Sigmoid colon (tissue), 7 donors: ENCODE measurements at places on chromosomes 5 and 9. TPM values are rescaled to one million over a fixed set of nuclear protein-coding genes. Genes with fewer than 3 reads are reported as not detected.

GRCh38 chr5:179410291-179411160, 65.3 kb upstream of the ADAMTS2 start:
- no peak for DNase-seq

Gene ADGRV1
- polyA plus RNA-seq = 0.60 TPM

Gene AJM1
- 6.7 TPM for polyA plus RNA-seq

- DNase-seq = no peak
Observed at GRCh38 chr5:45609661-45610060, 86.5 kb downstream of the HCN1 start.

- no peak for DNase-seq
Observed at GRCh38 chr9:130362691-130363090, 82.1 kb upstream of the ASS1 start.

DNA sequence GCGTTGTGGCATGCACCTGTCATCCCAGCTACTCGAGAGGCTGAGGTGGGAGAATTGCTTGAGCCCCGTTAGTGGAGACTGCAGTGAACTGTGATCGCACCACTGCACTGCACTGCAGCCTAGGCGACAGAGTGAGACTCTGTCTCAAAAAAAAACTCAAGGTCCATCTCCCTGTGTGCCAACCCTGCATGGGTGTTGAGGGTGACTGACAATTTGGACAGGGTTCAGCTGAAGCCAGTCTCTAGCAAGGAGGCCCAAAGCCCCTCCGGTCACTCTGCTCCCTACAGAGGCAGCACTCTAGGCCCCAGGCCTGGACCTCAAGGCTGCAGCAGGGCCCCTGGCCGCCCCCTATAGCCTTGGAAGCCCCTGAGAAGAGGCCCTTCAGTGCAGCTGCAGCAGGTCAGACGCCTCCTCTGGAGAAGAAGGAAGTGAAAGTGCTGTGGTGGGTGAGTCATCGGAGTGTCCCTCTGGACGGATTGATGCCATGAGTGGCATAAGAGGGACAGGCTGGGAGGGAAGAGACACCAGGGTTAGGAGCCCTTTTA, 39.2 kb upstream of the NEK6 start:
- peak; percentile 74 for DNase-seq

Gene SNCAIP
- polyA plus RNA-seq = 1.2 TPM

GRCh38 chr9:69806627-69807026, 14.0 kb upstream of the CFAP95 start:
- DNase-seq = no peak

Gene OR13C9
- not detected for polyA plus RNA-seq

GRCh38 chr5:91315701-91316100, 67.4 kb downstream of the ARRDC3 start:
- no peak for DNase-seq

Gene SMIM33
- 4.7 TPM for polyA plus RNA-seq

GRCh38 chr9:9817176-9817575, 795.6 kb downstream of the PTPRD start:
- no peak for DNase-seq

DNA sequence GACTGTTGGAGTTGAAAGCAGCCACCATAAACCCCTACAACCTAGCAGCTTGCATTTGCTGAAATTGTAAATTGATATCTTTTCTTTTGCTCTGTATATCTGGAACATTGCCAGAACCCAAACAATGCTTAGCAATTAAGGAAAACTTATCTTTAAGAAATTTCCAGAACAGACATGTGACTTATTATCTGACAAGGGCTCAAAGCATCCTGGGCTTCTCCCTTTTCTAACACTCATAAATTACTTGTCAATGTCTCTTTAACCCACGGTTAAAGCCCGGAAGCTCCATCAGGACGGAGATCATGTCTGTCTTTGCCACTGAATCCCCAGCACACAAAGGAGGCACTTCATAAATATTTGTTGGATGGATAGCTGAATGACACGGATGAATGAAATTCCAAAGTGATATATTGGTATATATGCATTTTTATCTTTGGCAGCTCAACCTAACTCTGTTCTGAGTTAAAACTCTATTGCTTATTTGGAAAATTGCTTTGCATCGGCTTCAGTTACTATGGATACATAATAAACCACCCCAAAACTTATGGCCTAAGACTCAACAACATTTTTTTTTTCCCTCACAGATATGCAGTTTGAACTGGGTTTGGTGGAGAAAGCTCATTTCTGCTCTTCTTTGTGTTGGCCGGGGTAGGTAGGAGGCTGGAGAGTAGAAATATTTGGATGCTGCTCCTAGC, 103.1 kb upstream of the CLINT1 start:
- no peak for DNase-seq

- DNase-seq = no peak
Observed at GRCh38 chr5:72847439-72847838, 31.0 kb downstream of the TNPO1 start.

Gene ERCC8
- 5.8 TPM for polyA plus RNA-seq

DNA sequence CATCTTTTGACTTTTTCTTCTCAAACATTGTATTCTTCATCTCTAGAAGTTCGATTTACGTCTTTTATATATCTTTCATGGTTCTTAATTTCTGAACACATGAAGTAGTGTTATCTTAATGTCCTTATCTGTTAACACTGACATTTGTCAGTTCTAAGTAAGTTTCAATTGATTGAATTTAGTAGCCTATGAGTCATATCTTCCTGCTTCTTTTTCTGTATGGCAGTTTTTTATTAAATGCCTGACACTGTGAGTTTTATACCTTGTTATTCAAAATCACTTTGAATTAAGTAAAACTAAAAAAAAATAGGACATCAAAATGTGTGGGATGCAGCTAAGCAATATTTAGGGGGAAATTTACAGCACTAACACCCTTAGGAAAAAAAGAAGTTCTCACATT, 707.0 kb upstream of the ACO1 start:
- no peak for DNase-seq

DNA sequence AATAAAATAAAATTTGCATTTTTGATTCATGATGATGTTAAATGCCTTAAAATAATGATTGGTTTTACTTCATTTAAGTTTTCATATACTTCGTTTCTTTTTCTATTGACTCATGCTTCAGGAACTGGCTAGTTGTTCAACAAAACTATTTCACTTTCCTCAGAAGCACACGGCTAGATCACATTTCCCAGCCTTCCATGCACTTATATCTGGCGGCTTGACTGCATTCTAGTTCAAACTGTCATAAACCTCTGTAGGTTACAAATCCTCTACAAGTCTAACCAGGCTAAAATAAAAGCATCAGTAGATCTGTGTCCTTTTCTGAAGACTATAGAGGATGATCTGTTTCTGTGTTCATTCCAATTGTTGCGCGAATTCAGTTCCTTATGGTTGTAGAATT, 46.3 kb upstream of the CNTLN start:
- no peak for DNase-seq

- DNase-seq = no peak
Observed at GRCh38 chr5:33938507-33938796, 2.3 kb downstream of the RXFP3 start.

DNA sequence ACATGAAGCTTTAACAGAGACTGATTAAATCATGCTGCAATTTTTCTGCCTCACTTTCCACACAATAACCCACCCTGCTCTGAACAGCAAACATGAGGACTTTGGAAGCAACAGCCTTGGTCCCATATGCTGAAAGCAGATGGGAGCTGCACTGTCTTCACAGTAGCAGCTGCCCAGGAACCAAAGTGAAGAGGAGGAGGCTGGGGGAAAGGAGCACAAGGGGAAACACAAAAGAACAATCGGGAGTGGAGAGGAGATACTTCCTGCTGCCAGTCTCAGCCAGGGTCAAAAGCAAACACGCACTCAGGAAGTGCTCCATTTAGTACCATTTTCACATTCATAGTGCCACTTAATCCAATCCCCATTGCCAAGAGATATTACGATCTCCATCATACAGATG, 183.3 kb upstream of the PUM3 start:
- no peak for DNase-seq

Gene ELOVL7
- 1.2 TPM for polyA plus RNA-seq

Gene BHMT2
- polyA plus RNA-seq = 0.92 TPM

Gene ZNF300
- polyA plus RNA-seq = 0.60 TPM

Gene PCDHB5
- 0.51 TPM for polyA plus RNA-seq

DNA sequence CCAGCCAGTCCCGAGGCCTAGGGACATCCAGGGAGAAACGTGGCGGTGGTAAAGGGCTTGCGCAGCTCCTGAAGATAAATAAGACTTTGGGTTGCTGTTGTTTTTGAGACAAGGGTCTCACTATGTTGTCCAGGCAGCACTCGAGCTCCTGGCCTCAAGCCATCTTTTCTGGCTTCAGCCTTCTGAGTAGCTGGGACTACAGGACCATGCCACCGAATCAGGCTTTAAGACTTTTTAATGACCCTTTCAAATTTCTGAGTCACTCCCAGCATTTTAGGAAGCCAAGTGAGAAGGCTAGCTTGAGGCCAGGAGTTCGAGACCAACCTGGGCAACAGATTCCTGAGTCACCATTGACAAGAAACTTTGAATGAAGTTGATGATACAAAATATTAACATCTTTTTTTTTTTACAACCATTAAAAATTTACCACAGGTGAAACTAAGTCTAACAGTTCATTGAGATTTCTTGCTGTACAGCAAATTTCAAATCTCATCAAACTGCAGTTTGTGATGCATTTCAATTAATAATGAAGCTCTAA, 817 bp upstream of the GNE start:
- peak; percentile 67 for DNase-seq
